Anterior cingulate cortex (tissue), 58 donors: ENCODE measurements at places on chromosomes 4 and X.

DNA sequence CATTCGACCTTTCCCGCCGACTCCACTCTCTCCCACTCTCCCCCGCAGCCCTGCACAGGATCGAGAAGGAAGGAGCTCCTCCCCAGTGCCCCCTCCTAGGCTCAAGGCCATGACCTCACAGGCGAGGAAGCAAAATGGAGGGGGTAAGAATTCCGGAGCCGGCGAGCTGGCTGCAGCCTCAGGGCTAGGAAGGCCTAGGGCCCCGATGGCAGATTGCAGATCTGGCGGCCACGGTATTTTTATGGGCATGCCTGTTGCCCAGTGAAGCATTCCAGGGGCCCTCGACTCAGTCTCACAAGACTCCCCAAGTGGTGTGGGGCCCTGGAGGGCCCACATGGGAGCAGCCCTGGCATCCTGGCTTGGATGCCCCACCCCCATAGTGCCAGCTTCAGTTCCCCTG, 942 bp upstream of the L1CAM start:
- DNase-seq = no peak

DNA sequence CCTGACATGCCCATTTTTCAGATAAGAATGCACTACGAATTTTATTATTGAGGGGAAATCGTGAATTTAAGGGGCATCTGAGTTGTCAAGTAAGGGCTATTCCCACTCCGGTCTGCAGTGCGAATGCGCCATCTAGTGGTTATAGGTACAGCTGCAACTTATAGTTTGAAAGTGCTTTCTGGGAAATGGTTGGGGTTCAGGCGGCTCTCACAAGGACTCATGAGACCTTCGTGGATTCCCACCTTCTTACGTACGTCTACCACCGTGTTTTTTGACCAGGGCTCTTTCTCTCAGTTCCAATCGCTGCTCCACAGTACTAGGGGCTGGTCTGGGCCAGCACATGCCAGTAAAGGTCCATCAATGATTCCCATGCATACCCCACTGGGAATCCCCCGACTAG, 12.3 kb downstream of the MSL3 start:
- DNase-seq = no peak

DNA sequence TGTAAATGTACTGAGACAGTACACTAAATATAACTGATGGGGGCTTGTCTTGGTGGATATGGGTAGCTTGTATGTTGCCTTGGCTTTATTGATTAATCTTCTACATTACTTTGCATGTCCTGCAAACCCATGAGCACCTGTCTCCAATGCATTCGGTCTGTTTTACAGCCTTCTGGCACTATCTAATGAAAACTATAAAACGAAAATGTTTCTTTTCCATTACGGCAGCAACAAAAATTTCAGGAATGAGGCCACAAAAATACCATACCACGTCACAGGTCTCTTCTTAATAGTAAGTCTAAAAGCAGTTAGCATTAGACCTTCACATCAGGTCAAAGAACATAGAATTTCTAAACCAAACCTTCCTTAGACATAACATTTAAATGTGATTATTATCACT, 49.8 kb downstream of the EDNRA start:
- no peak for DNase-seq

GRCh38 chrX:65537229-65537628, 2.6 kb upstream of the LAS1L start:
- no peak for DNase-seq

GRCh38 chrX:46864606-46865005, 27.8 kb downstream of the RP2 start:
- no peak for DNase-seq

DNA sequence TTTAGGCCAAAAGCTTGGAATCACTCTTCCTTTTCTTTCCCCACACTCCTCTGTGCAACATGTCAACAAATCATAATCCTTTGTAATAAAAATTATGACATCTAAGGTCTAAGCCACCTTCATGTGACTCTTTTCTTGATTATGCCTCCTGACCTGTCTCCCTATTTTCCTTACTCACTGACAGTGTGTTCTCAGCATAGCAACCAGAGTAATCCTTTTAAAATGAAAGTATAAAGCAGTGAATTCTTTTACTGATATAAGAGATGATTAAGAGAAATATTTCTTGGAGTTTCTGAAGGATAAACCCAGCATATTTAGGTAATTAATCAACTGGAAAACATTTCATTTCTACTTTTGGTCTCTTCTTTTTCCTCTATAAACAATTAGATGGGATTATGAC, 44.7 kb downstream of the USO1 start:
- DNase-seq = no peak

DNA sequence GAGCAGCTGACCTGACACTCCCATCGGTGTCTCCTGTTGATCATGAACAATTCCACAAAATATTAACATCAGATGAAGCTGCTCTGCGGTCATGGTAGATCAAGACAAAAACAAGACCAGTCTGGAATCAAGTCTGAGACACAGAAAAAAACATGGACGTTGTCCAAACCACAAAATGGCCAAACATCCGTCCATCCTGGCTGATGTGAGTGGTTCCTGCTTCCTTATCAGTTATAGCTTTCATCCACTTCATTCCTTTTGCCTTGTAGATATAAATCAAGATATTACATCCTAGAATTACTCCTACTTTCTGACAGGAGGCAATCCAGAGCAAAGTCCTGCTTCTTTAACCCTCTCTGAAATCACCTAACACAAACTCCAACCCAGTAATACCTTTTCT, 28.8 kb upstream of the PCSK1N start:
- no peak for DNase-seq

GRCh38 chr4:1049591-1049905, 38.1 kb downstream of the FGFRL1 start:
- no peak for DNase-seq

GRCh38 chr4:1744552-1744951, 23.2 kb downstream of the TACC3 start:
- DNase-seq = no peak

- no peak for DNase-seq
These were observed 669.9 kb upstream of the NR3C2 start for GRCh38 chr4:149112109-149112508.

DNA sequence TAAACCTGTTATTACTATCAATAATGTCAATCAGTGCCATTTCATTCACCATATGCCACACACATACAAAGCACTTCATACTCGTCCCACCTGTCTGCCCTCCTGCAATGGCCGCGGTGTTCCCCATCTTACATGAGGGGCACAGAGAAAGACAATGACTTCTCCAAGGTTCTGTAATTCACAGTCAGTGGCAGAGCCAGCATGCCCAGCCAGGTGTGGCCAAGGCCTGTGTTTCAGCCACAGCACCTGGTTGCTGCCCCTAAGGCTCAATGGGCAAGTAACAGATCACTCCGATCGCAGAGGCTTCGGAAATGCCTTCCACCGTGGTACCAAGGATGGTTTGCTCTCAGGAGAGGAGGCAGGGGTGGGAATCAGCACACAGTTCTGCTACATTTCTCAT, 10.9 kb downstream of the AFAP1 start:
- no peak for DNase-seq

GRCh38 chrX:77502951-77503525, 55.8 kb downstream of the FGF16 start:
- DNase-seq = no peak

DNA sequence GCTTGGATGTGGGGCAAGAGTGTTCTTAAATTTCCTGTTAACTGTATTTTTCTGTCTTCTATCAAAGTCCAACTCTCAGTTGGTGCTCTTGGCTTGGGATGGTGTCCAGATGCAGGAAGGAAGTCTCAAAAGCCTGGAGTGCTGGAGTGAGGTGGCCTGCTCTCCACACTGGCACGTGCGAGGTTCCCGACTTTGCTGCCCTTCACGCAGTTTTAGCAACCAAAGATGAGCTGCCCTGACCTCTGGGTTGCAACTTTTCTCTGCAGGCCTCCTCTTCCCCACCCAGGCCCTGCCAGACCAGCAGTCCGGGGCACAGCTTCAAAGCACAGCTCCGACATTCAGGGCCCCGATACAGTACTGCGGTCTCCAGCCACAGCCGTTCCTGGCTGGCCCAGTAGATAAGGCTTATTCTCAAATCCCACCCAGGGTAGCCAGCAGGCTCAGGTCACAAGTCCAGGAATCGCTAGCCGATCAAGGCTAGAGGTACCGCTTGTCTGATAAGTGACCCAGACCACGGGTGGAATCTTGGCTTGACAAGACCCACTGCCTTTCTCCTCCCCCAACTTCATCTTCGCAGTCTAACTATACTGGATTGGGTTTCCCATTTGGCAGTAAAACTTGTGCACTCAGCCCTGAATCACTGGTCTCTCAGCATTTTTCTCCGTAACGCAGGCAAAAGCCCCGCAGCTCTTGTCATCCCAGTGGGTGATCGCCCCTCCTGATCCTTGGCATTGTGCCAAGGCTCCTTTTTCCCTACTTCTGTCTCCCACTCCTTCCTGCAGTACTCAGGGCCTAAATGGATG, 21.8 kb upstream of the JADE1 start:
- no peak for DNase-seq

GRCh38 chrX:11406109-11406765, 113.0 kb downstream of the AMELX start:
- DNase-seq = no peak

GRCh38 chrX:1657367-1658070, 42.7 kb downstream of the ASMT start:
- no peak for DNase-seq

DNA sequence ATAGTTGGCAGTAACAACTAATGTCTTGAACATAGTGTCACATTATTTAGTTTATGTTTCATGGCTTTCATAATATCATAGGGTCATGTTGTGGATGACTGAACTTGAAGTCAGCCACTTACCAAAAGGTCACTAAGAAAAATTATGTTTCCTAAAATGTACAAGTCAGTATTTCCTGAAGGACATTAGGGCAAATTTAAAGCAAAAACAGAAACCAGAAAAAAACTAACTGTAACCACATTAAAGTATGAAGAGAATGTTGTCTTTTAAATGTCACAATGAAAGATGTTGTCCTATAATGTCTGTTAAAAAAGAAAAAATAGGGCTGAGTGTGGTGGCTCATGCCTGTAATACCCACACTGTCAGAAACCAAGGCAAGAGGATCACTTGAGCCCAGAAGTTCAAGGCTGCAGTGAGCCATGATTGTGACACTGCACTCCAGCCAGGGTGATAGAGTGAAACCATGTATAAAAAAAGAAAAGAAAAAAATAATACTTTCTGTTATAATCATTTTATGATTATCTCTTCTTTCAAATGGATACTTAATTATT, 55.8 kb downstream of the HHIP start:
- no peak for DNase-seq

GRCh38 chrX:112247714-112248113, 165.1 kb upstream of the TRPC5 start:
- DNase-seq = no peak

- peak; percentile 12 for DNase-seq
These were observed 235.1 kb downstream of the QDPR start for GRCh38 chr4:17276776-17277175.

DNA sequence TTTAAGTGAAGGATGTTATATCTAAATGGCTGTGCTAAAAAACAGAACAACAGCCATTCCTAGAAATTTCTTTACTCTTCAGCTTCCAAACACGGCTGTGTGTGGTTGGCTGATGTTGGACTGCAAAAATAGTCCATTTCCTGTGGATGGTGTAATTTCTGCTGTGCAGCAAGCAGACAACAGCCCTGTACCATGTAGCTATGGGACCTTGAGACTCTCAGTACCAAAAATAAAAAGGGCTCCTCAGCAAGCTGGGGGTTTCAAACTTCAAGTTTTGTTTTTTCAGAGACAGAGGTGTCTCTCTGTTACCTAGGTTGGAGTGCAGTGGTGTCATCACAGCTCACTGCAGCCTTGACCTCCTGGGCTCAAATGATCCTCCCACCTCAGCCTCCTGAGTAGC, 18.1 kb downstream of the CD40LG start:
- no peak for DNase-seq
